Hematopoietic multipotent progenitor cell treated with erythropoietin and hydrocortisone succinate and interleukin-3 and kit ligand, for 8 days (in vitro differentiated cells): ENCODE measurements at places on chromosomes 5 and 9.

GRCh38 chr9:2234371-2234893, 219.3 kb downstream of the SMARCA2 start:
- DNase-seq, result no peak

DNA sequence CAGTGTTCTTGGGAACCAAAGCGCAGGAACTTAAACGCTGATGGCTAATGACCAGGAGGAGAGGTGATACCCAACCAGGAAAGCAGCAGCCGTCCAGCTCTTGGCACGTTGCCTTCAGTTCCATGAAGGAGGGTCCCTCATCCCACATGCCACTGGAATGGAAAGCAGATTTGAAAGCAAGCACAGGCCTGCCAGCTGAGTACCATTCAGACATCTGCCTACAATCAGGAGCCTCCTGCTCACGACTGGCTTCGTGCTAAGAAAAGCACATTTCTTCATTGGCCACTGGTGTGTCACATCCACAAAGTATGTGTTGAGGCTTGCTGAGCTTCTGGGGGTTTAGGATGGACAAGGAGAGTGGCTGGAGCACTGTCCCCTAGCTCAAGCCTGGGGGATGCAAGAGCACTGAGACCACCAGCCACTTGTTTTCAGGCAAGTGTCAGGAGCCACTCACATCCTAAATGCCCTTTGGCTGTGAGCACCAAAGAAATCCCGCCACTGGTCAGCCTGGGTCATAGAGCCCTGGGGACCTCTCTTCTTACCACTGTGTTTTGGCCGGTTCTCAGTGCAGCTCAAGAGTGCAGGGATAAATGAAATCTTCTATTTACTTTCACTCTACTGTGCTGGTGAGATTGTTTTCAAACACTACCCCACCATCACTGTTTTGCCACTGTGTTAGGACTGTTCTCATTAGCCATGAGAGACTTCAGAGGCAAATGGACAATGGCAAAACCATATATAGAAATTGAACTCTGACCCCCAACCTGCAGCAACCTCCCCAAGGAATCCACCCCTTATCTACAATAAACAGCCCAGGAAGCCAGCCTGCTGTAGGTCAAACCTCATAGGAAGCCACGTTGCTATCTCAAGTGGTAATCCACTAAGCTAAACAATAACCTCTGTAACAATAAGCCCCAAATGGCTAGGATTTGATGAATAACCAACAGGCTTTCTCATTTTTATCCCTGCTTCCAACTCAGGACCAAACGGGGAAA, 58.3 kb downstream of the MTX3 start:
- no peak for DNase-seq

- DNase-seq, result peak; percentile 68
Observed at GRCh38 chr5:127492854-127493738, 24.3 kb upstream of the PRRC1 start.

DNA sequence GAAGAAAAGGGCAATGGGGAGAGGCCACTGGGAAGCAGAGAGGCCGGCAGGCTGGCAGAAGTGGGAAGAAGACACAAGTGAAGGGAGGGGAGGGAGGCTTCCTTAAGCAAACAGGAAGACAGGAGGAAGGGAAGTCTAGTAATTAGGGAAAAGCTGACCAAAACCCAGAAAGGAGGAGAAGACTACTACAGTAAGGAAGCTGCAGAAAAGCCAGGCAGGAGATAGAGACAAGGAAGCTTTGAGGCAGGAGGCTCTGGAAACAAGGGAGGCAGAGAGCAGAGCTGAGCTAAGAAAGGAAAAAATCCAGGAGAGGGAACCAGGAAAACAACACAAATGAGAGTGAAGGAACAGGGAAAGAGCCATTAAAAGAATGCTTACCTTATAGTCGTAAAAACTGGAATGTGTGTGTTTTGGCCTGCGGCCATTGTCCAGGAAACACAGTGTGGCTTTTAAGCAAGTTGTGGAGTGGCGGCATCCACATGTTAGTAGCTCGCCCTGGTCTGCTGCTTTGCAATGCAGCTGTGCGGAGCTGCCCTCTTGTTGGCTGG, 317.1 kb upstream of the CLINT1 start:
- no peak for DNase-seq

- no peak for DNase-seq
Observed at GRCh38 chr9:123536455-123536868, 180.5 kb downstream of the CRB2 start.

DNA sequence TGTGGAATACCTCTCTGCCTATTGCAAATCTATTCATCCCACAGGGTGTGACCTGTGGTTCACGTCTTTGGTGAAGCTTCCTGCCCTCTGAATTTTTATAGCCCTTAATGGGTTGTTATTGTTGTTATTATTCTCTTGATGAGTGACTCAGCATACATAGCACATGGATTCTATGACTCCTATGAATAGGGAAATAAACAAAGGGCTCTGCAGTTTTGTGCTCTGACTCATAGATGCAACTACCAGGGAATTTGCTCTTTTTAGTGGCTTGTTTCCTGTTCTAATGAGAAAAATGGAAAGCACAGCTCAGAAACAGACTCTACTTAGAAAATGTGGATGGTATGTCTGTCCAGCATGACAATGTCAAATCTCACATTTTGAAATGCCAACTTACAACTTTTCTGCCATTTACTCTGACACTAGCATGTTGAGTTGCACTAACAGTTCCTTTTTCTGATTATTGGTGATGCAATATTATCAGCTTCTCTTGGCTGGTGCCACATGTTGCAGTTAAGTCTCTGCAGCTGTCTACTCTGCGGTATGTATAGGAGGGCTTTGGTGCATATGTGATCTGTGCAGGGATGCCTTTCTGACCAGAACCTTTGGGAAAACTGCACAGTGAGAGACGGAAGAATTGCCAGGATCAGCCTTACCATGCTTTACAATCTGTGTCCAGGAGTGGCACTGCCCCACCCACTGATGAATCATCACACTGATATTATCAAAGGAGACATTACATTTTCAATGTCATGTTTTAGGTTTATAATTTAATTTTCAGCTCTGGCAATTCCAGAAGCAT, 996.4 kb upstream of the WWC1 start:
- no peak for DNase-seq

GRCh38 chr9:97918611-97919010, 3.7 kb downstream of the TRMO start:
- peak; percentile 40 for DNase-seq
